Cerebellar nuclear complex (tissue), 1 donor: ENCODE measurements at places on chromosomes 4 and X.

- DNase-seq, result no peak
Observed at GRCh38 chrX:133810925-133811324, 174.5 kb downstream of the GPC3 start.

DNA sequence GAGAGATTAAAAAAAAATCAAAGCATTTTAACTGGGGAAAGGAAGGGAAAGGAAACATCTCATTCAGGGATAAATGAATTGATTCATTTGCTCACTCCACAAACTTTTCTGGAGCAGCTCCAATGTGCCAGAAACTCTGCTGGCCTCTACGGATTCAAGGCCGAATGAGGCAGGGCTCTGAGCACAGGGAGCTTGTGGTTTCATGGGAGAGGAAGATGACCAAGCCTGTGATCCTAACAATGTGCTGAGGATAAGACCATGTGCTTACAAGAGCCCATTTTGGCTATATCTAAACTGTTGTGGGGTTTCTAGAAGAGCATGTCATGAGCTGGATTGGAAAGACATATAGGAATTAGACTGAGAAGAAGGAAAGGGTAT lies 137.5 kb downstream of the ZNF674 start:
- DNase-seq, result no peak

GRCh38 chr4:182806259-182807252 lies 110.6 kb downstream of the DCTD start:
- DNase-seq, result peak; percentile 27

GRCh38 chrX:40146262-40147125 lies 48.7 kb upstream of the BCOR start:
- DNase-seq, result no peak

GRCh38 chr4:125572601-125573000 lies 257.8 kb downstream of the FAT4 start:
- no peak for DNase-seq

- DNase-seq, result no peak
Observed at GRCh38 chrX:84108584-84108983, 79.4 kb downstream of the RPS6KA6 start.

GRCh38 chr4:79854856-79855502 lies 218.1 kb downstream of the ANTXR2 start:
- no peak for DNase-seq

DNA sequence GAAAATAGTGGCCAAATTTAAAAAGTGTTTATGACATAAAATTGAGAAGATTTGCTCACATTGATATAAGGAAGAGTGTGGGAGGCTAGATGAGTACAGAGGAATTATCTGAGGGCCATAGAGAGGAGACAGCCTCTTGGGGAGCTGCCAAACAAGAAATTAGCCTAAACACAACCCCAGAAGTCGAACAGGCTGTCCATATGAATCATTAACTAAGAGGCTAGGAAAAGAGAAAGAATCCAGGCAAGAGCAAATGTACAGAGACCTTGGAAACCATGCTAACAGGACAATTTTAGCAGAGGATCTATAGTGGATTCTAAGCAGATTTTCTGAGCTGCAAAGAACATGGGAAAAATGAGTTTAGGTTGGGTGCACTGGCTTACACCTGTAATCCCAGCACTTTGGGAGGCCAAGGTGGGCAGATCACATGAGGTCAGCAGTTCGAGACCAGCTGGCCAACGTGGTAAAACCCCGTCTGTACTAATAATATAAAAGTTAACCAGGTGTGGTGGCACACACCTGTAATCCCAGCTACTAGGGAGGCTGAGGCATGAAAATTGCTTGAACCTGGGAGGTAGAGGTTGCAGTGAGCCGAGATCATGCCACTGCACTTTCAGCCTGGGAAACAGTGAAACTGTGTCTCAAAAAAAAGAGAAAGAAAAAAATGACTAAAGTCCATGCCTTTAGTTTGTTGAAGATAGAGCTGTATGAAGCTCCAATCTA lies 76.1 kb downstream of the NWD2 start:
- no peak for DNase-seq

GRCh38 chr4:110639207-110640090 lies 16.6 kb upstream of the PITX2 start:
- no peak for DNase-seq
